ENCODE measurements at places on chromosomes 16 and 17. TPM values are rescaled to one million over a fixed set of nuclear protein-coding genes. Genes with fewer than 3 reads are reported as not detected.

Gene PIRT
- total RNA-seq: not detected

Gene KRT27
- total RNA-seq: not detected

Gene CAMKK1
- total RNA-seq: 2.9 TPM

Gene CNGB1
- total RNA-seq: not detected

Gene MEFV
- total RNA-seq: not detected

Gene C16orf54
- not detected for total RNA-seq

Gene GPR179
- total RNA-seq: not detected

Gene SHISA9
- 2.5 TPM for total RNA-seq

Gene UNC13D
- total RNA-seq: 0.96 TPM

Gene FGF11
- 14.9 TPM for total RNA-seq

Gene TBC1D3G
- total RNA-seq: not detected

Gene CORO1A
- 9.4 TPM for total RNA-seq

Gene NLRC3
- total RNA-seq: not detected

Gene TK2
- total RNA-seq: 7.3 TPM

DNA sequence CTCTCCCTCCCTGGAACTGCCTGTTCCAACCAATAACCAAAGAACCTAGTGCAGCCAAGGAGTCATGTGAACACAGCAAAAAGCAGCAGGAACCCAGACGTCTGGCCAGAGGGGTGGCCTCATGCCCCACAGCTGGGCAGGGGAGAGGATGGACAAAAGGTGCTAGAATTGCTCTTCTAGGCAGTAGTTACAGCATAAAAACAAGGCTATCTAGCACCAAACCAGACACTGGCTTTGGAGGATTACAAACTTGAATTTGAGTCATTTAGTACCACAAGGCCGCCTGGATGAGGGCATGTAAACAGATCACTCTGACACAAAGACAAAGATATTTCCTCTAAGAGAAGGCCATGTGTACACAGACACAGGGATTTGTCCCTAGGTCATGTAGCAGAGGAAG, 423.3 kb upstream of the MAF start:
- DNase-seq: no peak

- DNase-seq: no peak
These were observed 45.5 kb downstream of the CYTH1 start for GRCh38 chr17:78736526-78737079.

- DNase-seq: no peak
These were observed 93.3 kb downstream of the CMIP start for GRCh38 chr16:81537721-81538561.

- DNase-seq: peak; percentile 88
These were observed 106.4 kb downstream of the SLC39A11 start for GRCh38 chr17:72985882-72986720.

DNA sequence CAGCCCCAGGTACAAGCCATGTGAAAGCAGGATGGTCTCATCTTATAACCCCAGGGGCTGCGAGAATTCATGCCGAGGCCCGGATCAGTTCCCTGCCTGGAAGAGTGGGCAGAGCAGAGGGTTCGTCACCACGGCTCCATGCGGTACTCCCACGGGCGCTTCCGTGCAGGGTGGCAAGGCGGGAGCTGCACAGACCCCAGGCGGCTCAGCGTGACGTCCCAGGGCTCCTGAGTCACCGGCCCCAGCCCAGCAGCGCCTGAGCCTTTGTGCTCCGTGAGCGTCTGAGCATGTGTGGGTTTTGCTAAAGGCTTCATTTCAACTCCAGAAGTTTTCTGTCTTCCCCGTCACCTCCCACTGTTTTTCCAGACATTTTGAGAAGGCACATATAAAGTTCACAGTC, 71.2 kb upstream of the CHMP6 start:
- no peak for DNase-seq

DNA sequence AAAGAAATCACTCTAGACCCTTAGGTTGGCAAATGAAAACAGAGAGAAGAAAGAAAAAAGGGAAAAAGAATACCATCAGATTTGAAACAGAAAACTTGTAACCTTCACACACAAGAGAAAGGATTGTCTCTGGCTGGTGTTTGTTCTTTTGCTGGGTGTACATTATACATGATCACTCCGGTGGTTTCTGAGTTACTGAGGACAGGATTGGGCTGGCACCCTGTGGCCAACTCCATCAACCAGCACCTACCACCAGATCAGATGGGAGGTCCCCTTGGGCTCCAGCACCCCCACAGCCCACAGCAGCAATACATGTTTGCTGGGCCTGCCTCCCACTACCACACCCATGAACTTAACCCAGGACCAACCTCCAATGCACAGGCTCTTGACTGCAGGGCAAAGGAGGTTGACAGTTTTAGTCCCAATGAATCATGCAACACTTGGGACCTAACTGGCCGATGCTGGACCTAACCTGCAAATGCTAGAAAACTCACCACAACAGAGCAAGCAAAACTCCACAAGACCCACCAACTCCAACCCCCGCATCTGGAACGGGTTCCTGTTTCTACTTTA, 308.3 kb downstream of the SOX9 start:
- no peak for DNase-seq

- DNase-seq: no peak
These were observed 314.3 kb downstream of the C16orf95 start for GRCh38 chr16:87002717-87003413.

DNA sequence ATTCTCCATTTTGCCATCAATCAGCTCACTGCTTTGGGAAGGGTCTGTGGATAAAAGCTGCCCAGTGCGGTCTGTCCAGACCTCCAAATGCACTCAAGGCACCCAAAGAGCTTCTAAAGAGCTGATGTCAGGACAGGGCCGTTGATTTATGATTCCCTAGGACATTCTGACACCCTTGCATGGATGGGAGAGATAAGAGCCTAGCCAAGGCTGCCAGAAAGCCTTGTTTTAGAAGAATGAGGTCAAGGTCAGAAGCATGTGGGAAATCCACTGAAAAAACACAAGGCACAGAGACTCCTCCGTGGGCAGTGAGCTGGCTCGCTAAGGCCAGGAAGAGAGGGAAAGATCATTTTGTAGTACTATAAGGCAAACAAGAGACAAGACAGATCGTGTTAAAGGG, 214.0 kb downstream of the CDH11 start:
- DNase-seq: no peak

- DNase-seq: no peak
These were observed 27.1 kb downstream of the ARSG start for GRCh38 chr17:68318103-68318991.

DNA sequence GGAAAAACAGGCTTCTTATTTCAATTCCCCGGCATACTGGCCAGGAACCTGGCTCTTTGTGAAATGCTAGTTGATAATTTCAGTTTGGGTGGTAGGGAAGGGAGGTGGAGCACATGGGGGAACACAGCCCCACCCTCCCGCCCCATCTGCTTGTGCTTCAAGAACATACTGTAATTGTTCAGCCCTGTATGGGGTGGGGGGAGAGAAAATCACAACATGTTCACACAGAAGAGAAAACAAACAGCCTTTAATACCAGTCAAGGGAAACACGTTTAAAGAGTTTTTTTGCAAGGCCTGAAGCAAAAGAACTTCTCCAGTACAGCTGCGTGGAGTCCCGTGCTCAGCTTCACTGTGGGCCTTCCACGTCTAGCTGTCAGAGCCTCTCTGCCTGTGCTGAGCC, 59.7 kb downstream of the SHISA6 start:
- DNase-seq: no peak

- peak; percentile 71 for DNase-seq
These were observed 25.9 kb downstream of the GRIN2C start for GRCh38 chr17:74833501-74834377.

GRCh38 chr16:1645914-1646525, 32.1 kb upstream of the JPT2 start:
- no peak for DNase-seq

DNA sequence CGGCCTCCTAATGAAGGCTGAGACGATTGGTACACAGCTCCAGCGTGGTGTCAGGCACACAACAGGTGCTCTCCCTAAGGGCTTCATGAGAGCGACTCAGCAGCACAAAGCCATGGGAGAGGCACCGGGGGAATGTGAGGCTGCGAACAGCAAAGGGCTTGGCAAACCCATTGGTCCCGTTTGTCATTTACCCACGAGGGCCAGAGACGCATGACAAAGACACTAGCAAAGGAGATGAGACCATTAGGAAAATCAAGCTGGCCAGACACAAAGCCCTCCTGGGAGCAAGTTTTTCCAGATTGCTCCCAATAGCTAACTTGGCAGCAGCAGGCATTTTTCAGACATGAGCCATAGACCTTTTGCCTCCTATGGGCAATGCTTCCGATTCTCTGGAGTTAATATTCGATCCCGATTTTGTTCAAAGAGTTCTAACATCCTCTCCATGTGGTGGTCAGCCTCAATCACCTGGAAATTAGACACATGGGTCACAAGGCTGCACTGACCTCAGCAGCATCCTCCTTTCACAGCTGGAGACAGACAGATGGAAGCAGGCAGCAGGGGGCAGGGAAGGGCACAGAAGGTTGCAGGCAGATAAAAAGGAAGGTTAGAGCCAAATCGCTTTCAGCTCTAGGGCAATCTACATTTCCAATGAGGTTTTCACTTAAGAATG, 38.2 kb downstream of the TK2 start:
- peak; percentile 33 for DNase-seq

GRCh38 chr16:23523876-23524385, 13.6 kb upstream of the GGA2 start:
- no peak for DNase-seq

GRCh38 chr16:10168258-10168657, 14.0 kb downstream of the GRIN2A start:
- DNase-seq: no peak

GRCh38 chr16:64240586-64240985, 881.3 kb downstream of the CDH11 start:
- DNase-seq: no peak

DNA sequence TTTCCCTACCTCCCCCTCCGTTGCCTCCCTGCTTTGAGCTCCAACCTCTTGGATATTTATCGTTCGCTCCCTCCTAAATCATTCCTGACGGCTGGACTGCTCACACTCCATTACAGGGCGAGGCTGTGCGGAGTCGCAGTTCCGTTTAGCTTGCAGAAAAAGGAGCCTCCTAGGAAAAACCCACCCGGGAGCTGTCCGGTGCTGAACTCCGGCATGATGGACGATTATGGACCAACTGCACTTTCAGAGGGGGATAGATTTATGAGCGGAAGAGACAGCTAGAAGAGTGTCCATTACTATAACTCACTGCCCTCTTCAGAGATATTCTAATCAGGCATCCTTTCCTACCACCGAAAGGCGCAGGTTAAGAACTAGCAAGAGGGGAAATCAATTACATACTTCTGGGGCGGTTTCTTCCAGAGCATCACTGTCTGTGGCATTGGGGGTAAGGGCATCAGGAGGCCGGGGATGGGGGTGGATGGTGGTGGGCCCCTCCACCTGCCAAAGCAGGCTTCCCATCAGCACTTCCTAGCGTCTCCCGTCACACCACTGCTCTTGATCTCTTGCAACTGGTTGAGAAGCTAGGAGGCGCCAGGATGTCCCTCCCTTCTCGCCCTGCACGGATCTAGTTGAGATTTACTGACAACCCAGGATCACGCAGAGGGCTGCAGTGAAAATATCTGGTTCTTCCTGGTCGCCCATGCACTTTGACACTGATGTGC, 251.2 kb downstream of the ENGASE start:
- DNase-seq: peak; percentile 82

- no peak for DNase-seq
These were observed 29.4 kb upstream of the SUPT4H1 start for GRCh38 chr17:58381124-58382035.

DNA sequence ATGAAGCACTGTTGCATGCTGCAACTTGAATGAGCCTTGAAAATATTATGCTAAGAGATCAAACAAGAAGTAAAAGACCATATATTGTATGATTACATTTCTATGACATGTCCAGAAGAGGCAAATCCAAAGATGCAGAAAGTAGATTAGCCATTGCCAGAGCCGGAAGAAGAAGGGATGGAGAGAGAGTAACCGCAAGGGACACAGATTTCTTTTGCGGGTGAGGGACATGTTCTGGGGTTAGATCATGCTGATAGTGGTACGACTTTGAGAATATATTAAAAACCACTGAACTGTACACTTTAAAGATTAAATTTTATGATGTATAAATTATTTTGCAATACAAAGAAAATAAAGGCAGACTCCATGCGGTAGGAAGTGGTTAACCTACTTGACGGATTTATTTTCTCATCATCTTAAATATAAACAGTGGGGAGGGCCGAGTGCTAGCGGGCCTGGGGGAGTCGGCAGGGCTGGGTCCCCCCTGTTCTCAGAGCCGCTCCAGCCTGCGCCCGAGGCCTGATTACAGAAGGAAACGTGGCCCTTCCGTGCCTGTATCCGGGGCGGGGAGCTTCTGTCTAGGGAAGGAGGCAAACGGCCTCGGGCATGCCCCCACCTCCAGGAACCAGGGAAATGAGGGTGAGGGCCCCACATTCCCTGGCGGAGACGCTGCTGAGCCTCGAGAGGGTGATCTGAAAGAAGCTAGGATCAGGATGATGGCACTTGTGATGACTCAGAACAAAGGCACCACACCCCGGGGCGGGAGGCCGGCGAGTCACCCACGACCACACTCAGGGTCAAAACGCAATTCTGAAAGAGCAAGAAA, 48.0 kb downstream of the SHCBP1 start:
- DNase-seq: no peak

DNA sequence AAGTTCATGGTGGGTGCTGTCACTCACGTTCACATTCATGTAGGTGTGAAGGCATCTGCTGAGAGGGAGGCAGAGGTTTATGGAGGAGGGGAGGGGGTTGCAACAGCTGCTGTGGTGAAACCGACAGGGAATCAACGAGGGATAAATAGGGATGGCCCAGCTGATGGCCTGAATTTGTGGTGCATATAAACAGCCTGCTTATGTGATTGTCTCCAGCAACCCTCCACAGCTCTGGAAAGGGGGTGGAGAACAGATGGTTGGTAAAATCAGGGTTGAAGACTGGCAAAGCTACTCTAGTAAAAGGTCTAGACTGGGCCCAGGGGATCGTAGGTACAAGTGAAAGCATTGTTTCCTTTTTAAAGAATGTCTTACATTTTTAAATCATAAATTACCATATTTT, 53.7 kb downstream of the IQCK start:
- DNase-seq: no peak

- peak; percentile 75 for DNase-seq
These were observed 335 bp downstream of the TMEM11 start for GRCh38 chr17:21213638-21214014.

GRCh38 chr17:80526116-80526910, 18.3 kb upstream of the RPTOR start:
- DNase-seq: no peak

GRCh38 chr16:66977341-66978113, 10.9 kb upstream of the CES4A start:
- peak; percentile 92 for DNase-seq

GRCh38 chr16:11333010-11333409, 12.2 kb upstream of the RMI2 start:
- no peak for DNase-seq

DNA sequence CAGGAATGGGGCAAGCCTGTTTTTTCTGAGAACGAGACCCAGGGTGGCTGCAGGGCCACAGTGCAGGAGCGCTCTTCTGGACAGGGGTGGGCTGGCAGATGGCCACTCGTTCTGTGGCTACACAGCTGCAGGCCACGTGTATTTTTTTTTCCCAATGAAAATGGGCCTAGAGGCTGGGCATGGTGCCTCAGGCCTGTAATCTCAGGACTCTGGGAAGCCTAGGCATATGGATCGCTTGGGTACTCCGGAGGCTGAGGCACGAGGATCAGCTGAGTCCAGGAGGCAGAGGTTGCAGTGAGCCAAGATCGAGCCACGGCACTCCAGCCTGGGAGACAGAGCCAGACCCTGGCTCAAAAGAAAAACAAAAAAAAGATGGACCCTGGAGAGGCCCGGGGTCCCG, 6.8 kb downstream of the UNKL start:
- no peak for DNase-seq
